ENCODE measurements at places on chromosomes 4 and X. TPM values are rescaled to one million over a fixed set of nuclear protein-coding genes. Genes with fewer than 3 reads are reported as not detected.
A peak's percentile ranks its signal among the peaks of the same experiment; 100 is the strongest.

USP17L24 gene
- total RNA-seq: not detected

RAB33A gene
- 0.50 TPM for total RNA-seq

XK gene
- 27.8 TPM for total RNA-seq

CPLX1 gene
- 2.7 TPM for total RNA-seq

SLC10A4 gene
- not detected for total RNA-seq

GRCh38 chr4:106953036-106953705 lies 82.9 kb downstream of the DKK2 start:
- no peak overlapping the region for H3K27ac ChIP-seq
- H3K4me3 ChIP-seq: no peak overlapping the region
- H3K4me1 ChIP-seq: no peaks in the 10 kb centered on the region
- DNase-seq: no peak
- no peaks in the 10 kb centered on the region for H3K27me3 ChIP-seq
- no peaks in the 10 kb centered on the region for H3K36me3 ChIP-seq

DNA sequence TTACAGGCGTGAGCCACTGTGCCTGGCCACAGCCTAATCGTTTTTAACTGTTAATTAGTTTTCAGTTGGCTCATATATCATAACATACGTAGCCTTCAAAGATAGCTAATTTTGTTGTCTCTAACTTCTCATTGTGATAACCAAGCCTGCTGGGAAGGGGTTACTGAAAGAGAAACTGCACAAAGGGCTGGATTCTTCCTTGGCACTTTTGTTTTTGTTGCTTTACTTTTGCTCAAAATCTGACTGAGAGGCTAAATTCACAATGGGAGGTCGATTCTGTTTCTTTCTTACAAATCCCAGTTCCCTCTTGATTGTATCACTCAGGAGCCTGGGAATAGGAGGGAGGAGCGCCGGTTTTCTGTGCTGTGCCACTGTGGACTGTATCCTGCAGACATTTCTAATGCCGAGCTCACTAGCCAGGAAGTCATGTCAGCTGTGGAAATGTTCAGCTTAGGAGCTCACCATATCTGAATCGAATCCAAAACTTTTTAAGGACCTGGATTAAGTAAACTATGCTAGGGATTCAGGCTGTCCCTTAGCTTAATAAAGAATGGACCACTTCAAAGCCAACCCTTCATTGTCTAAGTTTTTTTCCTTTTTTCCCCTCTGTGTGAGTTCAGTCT lies 120.5 kb upstream of the FAT1 start:
- H3K36me3 ChIP-seq: no peaks in the 10 kb centered on the region
- H3K27me3 ChIP-seq: no peaks in the 10 kb centered on the region
- H3K27ac ChIP-seq: peak overlapping the region; percentile 75
- DNase-seq: peak; percentile 32
- H3K4me3 ChIP-seq: no peak overlapping the region

- H3K27ac ChIP-seq: no peak overlapping the region
- no peaks in the 10 kb centered on the region for H3K4me1 ChIP-seq
- no peaks in the 10 kb centered on the region for H3K27me3 ChIP-seq
- H3K36me3 ChIP-seq: no peaks in the 10 kb centered on the region
- no peak for DNase-seq
Measured at GRCh38 chrX:100747703-100748102, 15.8 kb upstream of the SYTL4 start.

- DNase-seq: no peak
- no peak overlapping the region for H3K4me3 ChIP-seq
- H3K4me1 ChIP-seq: no peaks in the 10 kb centered on the region
- no peaks in the 10 kb centered on the region for H3K36me3 ChIP-seq
- no peak overlapping the region for H3K27ac ChIP-seq
Measured at GRCh38 chrX:9515489-9515888, 50.6 kb downstream of the TBL1X start.

Data from colonic mucosa (tissue), 4 donors.